Islet precursor cell (in vitro differentiated cells): ENCODE measurements at places on chromosomes 1 and 21.

DNA sequence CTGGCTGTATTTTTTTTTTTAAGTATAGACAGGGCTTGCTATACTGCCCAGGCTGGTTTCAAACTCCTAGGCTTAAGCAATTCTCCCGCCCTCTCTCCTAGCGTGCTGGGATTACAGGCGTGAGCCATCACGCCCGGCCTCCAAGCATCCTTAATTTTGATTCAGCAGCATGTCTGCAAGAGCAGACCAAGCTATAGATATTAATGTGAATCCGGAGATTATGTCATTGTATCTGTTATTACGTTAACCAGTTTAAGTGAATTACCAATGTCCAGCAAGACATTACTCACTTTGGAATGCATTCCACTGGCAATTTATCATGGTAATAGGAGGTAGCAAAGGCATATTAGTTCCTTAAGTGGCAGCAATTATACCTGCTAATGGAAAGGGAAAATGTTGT lies 179.7 kb downstream of the CHRM3 start:
- DNase-seq: no peak

DNA sequence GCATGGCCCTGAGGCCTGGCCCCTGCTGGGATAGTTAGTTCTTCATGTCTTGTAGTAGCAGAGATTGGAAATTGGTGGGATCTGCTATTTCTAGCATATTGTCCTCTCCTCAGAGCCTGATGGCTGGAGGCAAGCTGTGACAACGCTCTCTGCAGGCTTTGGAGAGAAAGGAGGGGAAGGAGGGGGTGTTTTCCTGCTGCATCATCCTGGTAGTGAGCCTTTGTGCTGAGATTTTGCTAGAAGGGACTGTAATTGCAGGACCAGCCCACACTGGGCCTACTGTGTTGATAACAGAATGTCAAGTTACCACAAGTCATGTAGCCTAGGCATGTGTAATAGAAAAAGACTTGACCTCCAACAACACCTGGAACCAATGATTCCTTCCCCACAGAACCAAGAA lies 351.0 kb downstream of the SIPA1L2 start:
- DNase-seq: no peak

DNA sequence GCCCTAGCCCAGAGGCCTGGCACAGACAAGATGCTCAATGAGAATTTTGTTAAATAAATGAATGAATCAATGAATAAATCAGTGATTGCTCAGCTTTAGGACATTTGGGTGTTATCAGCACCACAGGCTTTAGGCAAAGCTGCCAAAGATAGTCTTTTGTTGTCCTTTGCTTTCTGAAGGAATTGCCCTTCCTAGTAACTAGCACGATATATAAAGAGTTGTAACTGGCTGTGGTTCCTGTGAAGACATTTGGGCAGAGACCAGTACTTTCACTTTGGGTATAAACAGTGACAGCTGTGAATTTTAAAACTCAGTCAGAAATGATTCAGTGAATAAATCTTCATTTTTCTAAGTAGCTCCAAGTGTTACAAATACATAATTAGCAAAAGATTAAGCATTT lies 13.3 kb downstream of the RNU5D-1 start:
- DNase-seq: no peak

DNA sequence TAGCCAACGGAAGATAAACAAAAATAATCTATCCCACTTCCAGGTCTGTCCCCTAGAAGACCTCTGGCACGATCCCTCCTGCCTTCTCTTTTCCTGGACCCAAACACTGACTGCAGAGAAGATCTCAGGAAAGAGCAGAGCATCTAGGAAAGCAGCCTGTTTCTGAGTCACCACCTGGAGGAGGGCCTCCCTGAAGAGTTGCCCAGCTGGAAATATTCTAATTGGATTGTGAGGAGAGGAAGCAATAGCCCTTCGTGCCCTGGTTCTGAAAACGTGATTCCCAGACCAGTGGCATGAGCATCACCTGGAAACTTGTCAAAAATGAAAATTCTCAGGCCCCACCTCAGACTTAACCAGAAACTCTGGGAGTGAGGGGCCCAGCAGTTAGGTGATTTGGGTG lies 411.1 kb downstream of the SETD4 start:
- DNase-seq: peak; percentile 63

- no peak for DNase-seq
Observed at GRCh38 chr1:216883518-216883917, 160.3 kb upstream of the ESRRG start.

DNA sequence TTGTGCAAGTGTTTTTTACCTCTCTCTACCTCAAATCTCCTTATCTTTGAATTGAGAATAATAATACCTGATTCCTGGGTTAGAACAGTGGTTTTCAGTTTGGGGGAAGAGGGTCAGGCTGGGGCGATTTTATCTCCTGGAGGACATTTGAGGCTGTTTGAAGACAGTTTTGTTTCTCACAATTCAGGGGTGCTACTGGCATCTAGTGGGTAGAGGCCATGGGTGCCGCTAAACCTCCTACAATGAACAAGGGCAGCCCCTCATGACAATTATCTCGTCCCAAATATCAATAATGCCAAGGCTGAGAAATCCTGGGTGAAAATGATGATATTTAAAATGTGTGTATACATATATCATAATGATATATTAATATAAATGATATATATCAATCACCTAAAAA lies 139.1 kb upstream of the USH2A start:
- DNase-seq: no peak

DNA sequence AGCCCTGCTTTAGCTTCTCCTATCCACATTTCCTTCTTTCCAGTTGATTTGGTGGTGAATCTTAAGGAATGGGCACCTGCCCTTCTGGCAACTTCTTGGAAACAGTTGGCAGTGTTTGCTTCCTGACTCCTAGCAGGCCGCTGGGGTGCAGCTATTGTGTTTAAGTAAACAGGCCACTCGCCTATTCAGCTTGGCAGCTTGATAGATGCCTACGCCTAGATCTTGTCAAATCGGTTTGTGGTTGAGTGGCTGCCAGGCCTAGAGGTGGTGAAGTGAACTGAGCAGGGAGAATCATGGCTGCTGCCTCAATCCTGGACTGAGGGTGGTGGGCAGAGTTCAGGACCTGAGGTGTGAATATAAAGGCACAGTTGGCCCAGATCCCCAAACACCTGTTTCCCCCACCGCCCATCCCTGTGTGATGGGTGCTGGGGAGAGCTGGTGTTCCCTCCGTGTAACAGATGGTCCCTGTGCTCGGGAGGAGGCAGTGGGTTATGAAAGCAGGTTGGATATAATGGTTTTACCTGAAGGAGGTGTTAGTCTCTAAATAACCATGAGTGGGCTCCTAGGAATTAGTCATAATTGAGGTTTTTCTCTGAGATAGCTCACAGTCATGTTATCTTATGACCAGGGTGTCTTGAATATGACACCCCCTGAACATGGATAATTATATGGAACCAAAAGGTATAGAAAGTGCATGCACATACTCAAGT lies 940 bp upstream of the PLA2G2C start:
- no peak for DNase-seq

- no peak for DNase-seq
Observed at GRCh38 chr1:59271561-59272260, 25.2 kb upstream of the FGGY start.

- no peak for DNase-seq
Observed at GRCh38 chr1:29451368-29451892, 215.1 kb downstream of the PTPRU start.

DNA sequence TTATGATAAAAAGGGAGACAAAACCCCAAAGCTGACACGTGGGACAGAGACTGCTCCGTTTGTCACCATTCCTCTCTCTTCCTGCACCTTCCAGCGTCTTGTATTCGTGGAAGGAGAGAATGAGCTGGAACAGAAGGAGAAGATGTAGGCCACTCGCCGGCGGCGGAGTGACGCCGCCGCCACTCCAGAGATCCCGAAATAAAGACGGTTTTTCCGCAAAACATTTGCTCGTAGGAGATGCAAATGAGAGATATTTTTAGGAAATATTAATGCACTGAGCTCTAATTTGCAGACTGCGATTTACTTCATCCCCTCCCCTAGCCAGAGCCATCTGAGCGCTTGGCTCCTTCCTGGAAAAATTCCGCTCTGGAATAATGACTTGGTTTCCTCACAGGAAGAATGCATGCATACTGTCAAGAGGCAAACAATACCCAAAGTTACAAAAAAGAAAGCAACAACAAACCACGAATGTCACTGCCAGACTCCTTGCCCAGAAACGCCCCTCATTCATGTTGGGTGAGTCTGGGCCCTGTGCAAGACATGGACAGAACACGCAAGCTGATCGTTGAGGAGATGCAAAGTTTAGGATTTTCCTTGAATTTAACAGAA lies 18.0 kb upstream of the ADARB1 start:
- no peak for DNase-seq
